ENCODE measurements at places on chromosomes 13 and 19. TPM values are rescaled to one million over a fixed set of nuclear protein-coding genes. Genes with fewer than 3 reads are reported as not detected.
A peak's percentile ranks its signal among the peaks of the same experiment; 100 is the strongest.

GRCh38 chr13:83738407-83738806 is 143.9 kb downstream of the SLITRK1 start:
- no peaks in the 10 kb centered on the region for H3K36me3 ChIP-seq
- no peak overlapping the region for H3K4me3 ChIP-seq
- DNase-seq: no peak
- no peak overlapping the region for H3K27ac ChIP-seq
- no peaks in the 10 kb centered on the region for H3K4me1 ChIP-seq

GRCh38 chr13:114047358-114047881 is 73.5 kb upstream of the C13orf46 start:
- H3K36me3 ChIP-seq: no peaks in the 10 kb centered on the region
- H3K4me1 ChIP-seq: peaks cover 42% of the 10 kb centered on the region
- H3K27ac ChIP-seq: peak overlapping the region; percentile 73
- no peak for DNase-seq

GRCh38 chr13:109719962-109720646 is 66.3 kb downstream of the IRS2 start:
- no peak overlapping the region for H3K27ac ChIP-seq
- DNase-seq: no peak
- no peak overlapping the region for H3K4me3 ChIP-seq
- H3K4me1 ChIP-seq: peaks cover 5% of the 10 kb centered on the region

DNA sequence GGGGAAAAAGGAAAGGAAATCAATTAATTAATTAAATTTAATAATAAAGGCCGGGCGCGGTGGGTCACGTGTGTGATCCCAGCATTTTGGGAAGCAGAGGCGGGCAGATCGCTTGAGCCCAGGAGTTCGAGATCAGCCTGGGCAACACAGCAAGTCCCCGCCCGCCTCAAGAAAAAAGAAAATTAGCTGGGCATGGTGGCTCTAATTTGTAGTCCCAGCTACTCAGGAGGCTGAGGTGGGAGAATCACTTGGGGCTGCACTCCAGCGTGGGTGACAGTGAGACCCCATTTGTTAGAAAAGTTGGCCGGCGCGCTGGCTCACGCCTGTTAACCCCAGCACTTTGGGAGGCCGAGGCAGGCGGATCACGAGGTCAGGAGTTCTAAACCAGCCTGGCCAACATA is 733 bp upstream of the CD320 start:
- H3K27me3 ChIP-seq: no peaks in the 10 kb centered on the region
- H3K4me1 ChIP-seq: peaks cover 27% of the 10 kb centered on the region
- DNase-seq: no peak
- peak overlapping the region; percentile 89 for H3K27ac ChIP-seq

KIR2DL3 gene
- not detected for total RNA-seq

CACNG6 gene
- not detected for total RNA-seq

DAPK3 gene
- total RNA-seq: 28.7 TPM

FGF9 gene
- total RNA-seq: 2.1 TPM

All from T-helper 17 cell (primary cell).